ENCODE measurements at places on chromosomes 6 and 20.

DNA sequence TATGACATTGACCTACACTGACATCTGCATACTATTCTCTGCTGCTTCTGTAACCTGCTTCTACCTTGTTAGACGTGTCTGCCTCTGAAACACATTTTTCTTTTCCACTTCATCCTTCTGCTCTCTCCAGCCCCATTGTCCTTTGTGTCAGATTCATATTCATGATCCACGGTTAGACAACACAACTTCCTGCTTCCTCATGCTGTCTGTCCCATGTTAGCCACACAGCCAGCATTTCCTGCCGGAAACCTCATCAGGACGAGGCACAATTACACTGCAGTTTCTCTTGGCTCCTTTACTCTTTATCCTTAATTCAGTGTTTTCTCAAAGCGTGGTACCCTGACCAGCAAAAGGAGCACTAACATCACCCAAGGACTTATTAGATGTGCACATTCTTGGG is 150.2 kb downstream of the TBC1D7 start:
- no peak for DNase-seq

DNA sequence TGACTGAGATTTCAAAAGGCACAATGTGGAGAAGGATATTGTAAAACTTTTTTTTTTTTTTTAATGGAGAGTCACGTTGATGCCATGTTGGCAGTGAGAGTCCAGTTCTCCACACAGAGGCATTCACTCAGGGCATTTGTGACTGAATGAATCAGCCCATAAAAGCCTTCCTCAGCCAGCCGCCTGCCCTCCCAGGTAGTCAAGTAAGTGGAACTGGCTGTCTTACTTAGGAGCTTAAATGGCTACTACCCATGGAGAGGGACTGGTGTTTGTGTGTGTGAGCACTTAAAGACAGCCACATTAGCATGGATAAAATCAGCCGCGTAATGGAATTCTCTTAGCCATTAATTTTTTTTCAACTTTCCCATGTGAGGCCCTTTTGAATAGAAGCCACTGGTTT is 12.6 kb downstream of the AAR2 start:
- DNase-seq = no peak

- DNase-seq = no peak
These were observed 11.8 kb upstream of the SNPH start for GRCh38 chr20:1254254-1254653.

DNA sequence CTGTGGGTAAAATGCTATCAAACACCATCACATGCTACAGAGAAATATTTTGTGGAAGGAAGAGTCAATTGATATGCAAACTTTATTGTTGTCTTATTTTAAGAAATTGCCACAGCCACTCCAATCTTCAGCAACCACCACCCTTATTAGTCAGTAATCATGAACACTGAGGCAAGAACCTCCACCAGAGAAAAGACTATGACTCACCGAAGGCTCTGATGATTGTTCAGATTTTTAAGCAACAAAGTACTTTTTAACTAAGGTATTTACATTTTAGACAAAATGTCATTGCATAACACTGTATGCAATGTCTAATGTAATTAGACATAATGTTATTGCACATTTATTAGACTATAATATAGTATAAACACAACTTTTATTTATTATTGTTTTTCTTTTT is 26.2 kb upstream of the MMP24 start:
- DNase-seq = no peak

GRCh38 chr6:54284161-54284860 is 23.9 kb upstream of the TINAG start:
- no peak for DNase-seq

GRCh38 chr20:50165684-50166554 is 12.4 kb upstream of the PEDS1 start:
- DNase-seq = peak; percentile 89

DNA sequence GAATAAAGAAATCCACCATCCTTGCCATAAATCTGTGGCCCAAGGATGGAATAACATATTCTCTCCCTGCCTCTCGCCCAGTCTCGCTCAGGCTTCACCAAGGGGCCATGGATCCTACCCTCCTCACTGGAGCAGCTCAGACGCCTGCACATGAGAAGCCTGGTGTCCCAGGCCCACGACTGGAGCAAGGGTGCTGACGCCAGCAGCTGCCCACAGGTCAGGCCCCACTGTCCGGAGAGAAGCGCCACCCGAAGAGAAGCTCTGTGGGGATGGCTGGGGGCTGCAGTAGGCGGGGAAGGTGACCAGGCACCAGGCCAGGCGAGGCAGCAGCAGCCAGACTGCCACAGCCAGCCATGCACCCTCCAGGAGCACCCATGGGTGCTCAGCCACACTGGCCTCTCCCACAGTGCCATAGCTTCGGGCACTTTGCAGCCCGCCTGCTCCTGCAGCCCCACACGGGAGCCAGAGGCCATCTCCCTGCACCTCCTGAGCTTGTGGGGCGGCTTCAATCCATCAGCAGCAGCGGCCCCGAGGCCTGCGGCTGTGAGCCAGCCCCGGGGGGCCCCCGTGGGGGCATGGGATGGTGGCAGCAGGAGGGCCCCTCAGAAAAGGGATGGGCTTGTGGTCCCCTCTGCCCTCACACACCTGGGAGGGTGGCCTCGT is 286.2 kb upstream of the SGK1 start:
- DNase-seq = no peak

DNA sequence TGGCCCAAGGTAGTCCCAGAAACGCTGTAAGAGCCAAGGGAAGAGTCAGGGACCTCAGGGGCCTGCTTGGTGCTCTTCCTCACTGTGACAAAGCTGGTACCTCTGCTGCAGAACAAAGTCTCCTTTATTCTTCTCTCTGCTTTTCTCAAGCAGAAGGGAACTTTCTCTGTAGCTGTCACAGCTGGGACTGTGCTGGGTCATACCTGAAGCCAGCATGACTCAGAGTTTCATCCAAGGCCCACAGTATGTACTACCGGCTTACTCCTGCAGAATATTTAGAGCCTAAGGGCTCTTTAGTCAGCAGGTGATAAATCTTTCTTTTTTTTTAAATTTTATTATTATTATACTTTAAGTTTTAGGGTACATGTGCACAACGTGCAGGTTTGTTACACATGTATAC is 183.2 kb downstream of the TINAG start:
- no peak for DNase-seq

GRCh38 chr6:156949376-156949775 is 172.2 kb downstream of the ARID1B start:
- no peak for DNase-seq

DNA sequence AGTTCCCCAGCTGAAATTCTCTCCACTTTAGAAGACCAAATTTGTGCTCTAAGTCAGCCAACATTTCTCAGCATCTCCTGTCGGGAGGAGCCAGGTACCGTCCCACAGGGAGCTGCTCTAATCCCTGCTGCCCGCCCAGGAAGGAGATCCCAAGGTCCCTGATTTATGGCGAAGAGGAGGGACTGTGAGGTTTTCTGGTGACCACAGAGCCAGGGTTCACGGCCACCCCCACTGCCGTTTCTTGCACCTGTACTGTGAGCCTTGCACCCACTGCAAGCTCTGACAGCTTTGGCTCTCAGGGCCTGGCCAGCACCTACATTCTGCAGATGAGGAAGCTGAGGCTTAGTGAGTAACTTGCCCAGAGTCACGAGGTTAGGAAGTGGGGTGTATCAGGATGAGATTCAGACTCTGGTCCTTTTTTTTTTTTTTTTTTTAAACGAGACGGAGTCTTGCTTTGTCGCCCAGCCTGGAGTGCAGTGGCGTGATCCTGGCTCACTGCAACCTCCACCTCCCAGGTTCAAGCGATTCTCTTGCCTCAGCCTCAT is 34.9 kb downstream of the FOXC1 start:
- DNase-seq = no peak

DNA sequence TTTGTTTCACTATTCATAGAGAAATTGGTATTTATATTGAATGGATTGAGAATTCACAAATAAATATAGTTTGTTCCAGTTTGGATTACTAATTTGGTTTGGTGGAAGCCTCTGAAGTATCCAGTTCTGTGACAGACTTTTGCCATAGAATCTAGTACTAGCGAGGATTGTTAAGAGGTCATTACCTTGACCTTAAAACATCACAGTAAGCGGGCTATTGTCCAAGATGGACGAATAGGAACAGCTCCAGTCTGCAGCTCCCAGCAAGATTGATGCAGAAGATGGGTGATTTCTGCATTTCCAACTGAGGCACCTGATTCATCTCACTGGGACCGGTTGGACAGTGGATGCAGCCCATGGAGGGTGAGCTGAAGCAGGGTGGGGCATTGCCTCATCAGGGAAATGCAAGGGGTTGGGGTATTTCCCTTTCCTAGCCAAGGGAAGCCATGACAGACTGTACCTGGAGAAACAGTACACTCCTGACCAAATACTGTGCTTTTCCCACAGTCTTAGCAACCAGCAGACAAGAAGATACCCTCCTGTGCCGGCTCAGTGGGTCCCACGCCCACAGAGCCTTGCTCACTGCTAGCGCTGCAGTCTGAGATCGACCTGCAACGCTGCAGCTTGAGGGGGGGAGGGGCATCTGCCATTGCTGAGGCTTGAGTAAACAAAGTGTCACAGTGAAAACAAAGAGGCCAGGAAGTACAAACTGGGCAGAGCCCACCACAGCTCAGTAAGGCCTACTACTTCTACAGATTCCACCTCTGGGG is 66.4 kb upstream of the NEDD9 start:
- DNase-seq = no peak

- DNase-seq = no peak
These were observed 8.8 kb downstream of the WFDC3 start for GRCh38 chr20:45782890-45783289.

DNA sequence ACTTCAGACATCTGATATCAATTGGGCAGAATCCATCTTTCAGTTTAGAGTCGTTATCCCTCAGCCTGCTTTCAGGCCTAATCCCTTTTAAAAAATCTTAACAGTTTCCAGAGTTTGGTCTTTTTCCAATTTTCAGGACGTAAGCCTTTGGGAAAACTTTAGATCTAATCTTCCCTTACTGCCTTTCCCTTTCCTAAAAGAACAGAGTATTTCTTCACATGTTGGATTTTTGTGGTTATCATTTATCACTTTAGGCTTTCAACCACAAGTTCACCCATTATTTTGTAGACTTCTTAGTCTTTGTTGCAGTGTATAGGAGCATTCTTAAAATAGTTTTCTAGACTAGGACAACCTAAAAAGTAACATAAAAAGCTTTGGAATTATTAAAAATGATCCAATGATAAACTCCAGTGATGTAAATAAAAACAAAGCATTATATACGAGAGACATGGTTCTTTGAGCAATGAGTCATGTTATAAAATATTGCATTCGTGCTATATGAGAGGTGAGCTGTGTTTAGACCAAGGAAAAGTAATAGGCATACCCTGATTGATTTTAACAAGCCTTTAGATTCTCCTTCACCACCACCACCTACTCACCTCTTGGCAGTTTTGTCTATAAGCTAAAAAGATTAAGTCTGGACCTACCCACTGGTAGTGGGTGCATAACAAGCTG is 90.4 kb upstream of the MCHR2 start:
- no peak for DNase-seq

DNA sequence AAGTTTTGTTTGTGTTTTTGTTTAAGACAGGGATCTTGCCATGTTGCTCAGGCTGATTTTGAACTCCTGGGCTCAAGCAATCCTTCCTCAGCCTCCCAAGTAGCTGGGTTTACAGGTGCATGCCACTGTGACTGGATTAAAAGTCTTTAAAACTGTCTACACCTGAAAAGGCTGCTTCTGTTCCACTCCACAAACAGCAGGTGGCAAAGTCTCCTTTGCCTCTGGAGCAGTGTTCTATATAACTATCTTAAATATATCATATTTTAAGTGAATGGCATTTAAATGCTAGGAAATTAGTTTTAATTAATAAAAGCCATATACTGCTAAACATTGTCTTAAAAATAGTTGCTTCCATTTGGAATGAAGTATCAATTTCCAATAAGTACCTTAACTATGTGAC is 89.2 kb upstream of the BCLAF1 start:
- DNase-seq = no peak

DNA sequence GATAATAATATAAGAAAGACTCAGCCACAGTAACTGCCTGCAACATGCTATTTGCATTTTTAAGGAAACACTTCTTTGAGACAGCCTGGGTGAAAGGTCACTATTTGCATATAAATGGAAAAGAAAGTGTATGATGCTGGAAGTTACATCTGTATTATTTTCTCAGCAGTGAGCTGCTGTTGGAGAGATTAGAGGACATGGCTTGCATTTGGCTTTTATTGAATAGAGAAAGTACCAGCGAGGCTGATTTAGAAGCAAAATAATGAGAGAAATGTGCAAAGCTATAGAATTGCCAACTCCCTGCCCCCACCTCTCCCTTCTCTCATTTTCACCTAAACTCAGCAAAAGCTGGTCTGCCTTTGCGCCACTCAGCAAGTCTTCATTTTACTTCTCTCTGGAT is 12.7 kb downstream of the MYT1 start:
- no peak for DNase-seq

GRCh38 chr6:133609415-133610226 is 279.3 kb upstream of the TCF21 start:
- no peak for DNase-seq
